ENCODE measurements at places on chromosomes 1 and 21.

GRCh38 chr1:62528015-62528414 is 69.3 kb upstream of the ANGPTL3 start:
- no peak for DNase-seq

DNA sequence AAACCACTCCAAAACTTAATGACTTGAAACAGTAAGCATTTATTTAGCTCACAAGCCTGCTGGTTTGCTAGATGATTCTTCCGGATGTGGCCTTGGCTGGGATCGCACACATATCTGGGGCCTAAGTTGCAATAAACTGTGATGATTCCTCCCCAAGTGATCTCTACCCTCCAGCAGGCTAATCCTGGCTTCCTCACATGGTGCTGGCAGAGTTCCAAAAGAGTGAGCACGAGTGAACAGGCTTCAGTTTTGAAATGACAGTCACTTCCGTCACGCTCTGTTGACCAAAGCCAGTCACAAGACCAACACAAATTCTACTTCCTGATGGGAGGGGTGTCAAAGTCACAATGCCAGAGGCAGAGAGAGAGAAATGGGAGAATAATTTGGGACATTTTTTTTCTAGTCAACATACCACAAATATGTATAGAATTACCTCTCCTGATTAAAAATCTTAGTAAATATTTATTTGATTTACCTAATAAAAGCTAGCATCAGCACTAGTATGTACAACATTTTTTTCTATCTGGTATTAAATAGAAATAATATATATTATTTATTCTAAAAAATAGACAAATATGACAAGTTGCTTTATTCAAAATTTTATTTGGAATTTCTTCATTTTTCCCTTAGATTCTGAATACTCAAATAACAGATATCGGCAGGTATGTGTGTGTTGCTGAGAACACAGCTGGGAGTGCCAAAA is 292.7 kb downstream of the TPR start:
- DNase-seq: peak; percentile 86

GRCh38 chr1:10430216-10431069 is at the start of gene CENPS:
TSS of gene CENPS (plus strand) at chr1:10430433. CDS start at chr1:10430518, 85 bp downstream.
- peak; percentile 89 for DNase-seq

DNA sequence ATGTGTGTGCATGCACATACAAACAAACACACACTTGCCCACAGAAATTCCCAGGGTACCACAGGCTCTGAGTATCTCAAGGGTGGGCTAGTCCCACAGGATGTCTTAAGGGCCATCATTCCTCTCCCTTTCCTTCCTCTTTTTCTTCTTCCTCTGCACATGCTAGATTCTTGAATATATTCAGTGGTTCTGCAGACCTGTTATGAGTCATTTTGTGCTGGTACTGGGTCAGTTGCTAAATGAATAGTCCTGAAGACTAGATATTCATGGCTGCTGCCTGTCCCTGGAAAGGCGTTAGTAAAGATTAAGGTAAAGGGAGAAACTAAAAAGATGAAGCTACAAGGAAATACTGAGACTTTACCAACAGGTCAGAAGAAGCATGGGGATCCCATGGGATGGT is 256.7 kb upstream of the KIAA0040 start:
- no peak for DNase-seq

DNA sequence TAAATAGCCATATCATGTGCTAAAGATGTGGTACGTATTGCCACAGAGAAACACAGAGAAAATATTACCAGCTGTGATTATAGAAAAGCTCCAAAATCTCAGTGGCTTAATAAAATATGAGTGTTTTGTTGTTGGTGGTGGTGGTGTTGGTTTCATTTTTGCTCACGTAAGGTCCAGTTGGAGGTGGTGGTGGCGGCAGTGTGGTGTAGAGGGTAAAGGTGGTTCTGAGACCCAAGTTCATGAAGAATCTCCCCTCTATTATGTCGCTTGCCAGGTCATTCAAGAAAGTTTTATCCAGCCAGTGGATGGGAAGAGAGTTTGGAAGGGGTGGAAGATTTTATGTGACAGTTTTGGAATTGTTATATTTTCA is 217.6 kb upstream of the SAMSN1 start:
- DNase-seq: no peak

GRCh38 chr1:8477166-8477982 is 159.5 kb downstream of the SLC45A1 start:
- DNase-seq: no peak

- DNase-seq: no peak
Observed at GRCh38 chr1:32769524-32770220, 47.5 kb downstream of the YARS1 start.

DNA sequence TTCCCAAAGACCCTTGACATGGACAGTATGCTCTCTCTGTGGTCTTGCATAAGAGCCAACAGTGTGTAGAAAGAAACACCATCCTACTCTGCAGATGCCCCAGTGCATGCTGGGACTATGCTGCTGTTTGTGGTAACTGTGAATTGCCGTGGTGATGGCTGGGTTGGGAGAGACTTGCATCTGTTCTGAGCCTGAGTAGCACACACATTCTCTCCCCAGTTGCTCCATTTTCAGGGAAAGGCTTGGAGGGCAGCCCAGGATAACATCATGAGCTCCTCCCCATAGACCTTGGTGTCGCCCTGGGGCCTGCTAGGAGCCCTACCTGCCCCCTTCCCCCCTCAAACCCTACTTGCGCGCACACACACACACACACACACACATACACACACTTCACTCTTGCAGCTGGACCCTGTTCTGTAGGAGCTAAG is 120.9 kb upstream of the IPO9 start:
- DNase-seq: no peak

DNA sequence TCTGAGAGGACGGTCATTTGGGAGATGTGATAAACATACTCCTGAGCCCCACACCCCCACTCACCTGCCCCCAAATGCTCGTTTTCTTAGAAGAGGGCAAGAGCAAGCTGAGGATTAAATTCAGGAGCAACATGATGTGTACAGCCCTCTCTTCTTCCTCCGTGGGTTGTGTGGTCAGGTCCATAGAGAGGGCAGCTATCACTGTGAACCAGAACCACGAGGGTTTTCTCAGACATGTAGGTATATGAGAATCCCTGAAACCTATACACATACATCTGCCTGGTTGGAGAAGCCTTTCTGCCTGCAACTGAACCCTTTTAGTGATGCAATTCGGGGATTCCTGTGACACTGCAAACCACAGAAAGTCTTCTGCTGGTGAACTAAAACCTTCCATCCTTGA is 38.9 kb downstream of the PGM1 start:
- DNase-seq: no peak

DNA sequence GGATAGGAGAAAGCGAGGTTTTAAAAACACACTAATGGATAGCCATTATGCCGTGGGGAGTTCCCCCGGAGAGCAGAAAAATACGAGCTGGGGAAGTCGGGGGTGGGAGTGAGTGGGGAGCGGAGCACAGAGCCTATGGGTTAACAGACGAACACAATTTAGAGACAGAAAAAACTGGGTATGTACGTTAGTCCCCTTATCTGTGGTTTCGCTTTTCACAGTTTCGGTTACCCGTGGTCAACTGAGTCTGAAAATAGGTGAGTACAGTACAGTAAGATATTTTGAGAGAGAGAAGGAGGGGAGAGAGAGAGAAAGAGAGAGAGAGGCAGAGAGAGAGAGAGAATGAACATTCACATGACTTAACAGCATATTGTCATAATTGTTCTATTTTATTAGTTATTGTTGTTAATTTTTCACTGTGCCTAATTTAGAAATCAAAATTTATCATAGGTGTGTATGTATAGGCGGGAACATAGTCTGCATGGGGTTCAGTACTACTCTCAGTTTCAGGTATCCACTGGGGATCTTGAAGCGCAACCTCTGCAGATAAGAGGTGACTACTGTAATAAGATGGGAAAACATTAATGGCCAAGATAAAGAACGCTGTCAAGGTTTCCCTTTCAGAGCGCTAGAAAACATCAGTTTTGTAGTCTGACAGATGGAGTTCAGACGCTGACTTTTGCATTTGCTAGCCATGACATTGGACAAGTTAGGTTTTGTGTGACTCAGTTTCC is 125.6 kb upstream of the LMO4 start:
- DNase-seq: no peak
